ENCODE measurements at places on chromosomes 3 and 15.

GRCh38 chr3:145953316-145953715, 207.7 kb downstream of the PLOD2 start:
- DNase-seq, result no peak

GRCh38 chr15:87623832-87624231, 632.7 kb downstream of the NTRK3 start:
- DNase-seq, result peak; percentile 2

- no peak for DNase-seq
Measured at GRCh38 chr15:79617071-79617470, 184.9 kb downstream of the MINAR1 start.

DNA sequence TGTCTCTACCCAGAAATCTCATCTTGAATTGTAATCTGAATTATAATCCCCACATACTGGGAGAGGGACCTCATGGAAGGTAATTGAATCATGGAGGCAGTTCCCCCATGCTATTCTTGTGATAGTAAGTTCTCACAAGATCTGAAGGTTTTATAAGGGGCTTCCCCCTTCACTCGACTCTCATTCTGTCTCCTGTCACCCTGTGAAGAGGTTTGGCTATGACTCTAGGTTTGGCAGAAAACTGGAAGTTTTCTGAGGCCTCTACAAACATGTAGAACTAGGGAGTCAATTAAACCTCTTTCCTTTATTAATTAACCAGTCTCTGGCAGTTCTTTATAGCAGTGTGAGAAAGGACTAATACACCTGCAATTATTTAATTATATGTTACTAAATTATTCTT, 125.2 kb upstream of the TGFBR2 start:
- DNase-seq, result no peak

DNA sequence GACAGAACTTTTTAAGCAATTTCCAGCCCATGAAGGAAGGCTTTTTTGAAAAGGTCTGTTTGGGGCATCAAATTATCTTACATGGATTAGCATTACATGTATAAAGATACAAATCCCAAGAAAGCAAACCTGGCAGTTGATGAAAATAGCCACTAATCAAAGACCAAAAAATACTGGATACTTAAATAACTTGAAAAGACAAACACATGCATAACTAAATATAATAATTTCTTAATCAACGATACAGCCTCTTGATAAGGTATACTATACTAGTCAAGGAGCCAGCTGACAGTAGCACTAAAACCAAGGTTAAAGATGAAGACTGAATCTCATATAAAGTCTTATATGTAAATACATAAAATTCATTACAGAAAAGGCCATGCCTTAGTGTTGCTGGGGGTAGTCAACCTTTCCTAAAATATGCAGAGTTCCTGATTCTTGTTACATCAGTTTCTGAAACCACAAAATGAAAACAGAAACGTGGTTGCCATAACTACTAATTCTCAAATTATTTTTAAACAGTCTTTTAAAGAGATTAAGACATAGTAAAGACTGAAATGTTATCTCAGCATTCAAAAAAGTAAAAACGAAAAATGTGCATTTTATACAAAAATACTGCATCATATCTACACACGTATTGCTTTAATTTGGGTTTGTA, 2.0 kb downstream of the ANKRD28 start:
- peak; percentile 83 for DNase-seq

DNA sequence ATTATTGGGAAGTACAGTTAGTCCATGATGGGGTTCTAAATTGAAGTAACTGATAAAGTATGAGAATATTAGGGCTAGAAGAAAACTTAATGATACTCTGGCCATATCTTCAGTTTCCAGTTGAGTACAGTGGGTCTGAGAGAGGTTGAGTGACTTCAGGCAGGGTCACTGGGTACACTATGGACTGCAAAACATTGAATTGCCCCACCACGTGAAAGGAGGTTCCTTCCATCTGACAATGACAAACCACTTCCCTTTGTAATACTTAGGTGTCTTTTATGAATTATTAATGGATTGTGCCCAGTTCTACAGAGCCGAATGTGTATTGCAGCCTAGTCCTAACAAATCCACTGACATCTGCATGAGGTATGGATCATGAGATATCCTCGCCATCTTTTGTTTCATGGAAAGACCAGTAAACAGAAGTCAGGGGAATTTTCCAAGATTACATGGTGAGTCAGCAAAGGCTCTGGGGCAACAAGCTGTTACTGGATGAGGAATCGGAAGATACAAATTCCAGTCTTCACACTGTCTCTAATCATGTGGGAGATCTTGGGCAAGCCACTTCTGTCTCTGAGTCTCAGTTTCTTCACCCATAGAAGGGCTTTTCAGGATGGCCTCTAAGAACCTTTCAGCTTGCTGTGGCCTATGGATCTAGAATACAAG, 66.5 kb upstream of the BCL6 start:
- DNase-seq, result no peak

- no peak for DNase-seq
Measured at GRCh38 chr15:64665179-64665578, 110.2 kb downstream of the RBPMS2 start.

GRCh38 chr15:82875411-82876003, 66.1 kb downstream of the WHAMM start:
- no peak for DNase-seq

- DNase-seq, result peak; percentile 75
Measured at GRCh38 chr3:128794770-128795649, 69.0 kb downstream of the RAB7A start.

All from common myeloid progenitor, CD34-positive (primary cell).